ENCODE measurements at places on chromosomes 5 and 9. TPM values are rescaled to one million over a fixed set of nuclear protein-coding genes. Genes with fewer than 3 reads are reported as not detected.

Gene PLCXD3
- total RNA-seq: under 0.01 TPM

Gene BARX1
- total RNA-seq: not detected

Gene PCDHAC2
- total RNA-seq: 0.14 TPM

Gene ZNF483
- 2.2 TPM for total RNA-seq

Gene SLC6A7
- total RNA-seq: not detected

Gene FAF2
- total RNA-seq: 38.2 TPM

Gene EGFLAM
- 4.7 TPM for total RNA-seq

Gene GPR21
- 1.1 TPM for total RNA-seq

Gene PCDHGC4
- 1.7 TPM for total RNA-seq

Gene PDLIM4
- total RNA-seq: 53.3 TPM

Gene IFNA13
- not detected for total RNA-seq

Gene ECM2
- total RNA-seq: 4.3 TPM

Gene TXNDC8
- total RNA-seq: not detected

Gene MYMK
- total RNA-seq: not detected

Gene PTRH1
- 27.4 TPM for total RNA-seq

Gene PCDHB7
- total RNA-seq: 0.71 TPM

Gene CD14
- 8.8 TPM for total RNA-seq

Gene SSNA1
- total RNA-seq: 66.0 TPM
